ENCODE measurements at places on chromosomes 12 and 14.

DNA sequence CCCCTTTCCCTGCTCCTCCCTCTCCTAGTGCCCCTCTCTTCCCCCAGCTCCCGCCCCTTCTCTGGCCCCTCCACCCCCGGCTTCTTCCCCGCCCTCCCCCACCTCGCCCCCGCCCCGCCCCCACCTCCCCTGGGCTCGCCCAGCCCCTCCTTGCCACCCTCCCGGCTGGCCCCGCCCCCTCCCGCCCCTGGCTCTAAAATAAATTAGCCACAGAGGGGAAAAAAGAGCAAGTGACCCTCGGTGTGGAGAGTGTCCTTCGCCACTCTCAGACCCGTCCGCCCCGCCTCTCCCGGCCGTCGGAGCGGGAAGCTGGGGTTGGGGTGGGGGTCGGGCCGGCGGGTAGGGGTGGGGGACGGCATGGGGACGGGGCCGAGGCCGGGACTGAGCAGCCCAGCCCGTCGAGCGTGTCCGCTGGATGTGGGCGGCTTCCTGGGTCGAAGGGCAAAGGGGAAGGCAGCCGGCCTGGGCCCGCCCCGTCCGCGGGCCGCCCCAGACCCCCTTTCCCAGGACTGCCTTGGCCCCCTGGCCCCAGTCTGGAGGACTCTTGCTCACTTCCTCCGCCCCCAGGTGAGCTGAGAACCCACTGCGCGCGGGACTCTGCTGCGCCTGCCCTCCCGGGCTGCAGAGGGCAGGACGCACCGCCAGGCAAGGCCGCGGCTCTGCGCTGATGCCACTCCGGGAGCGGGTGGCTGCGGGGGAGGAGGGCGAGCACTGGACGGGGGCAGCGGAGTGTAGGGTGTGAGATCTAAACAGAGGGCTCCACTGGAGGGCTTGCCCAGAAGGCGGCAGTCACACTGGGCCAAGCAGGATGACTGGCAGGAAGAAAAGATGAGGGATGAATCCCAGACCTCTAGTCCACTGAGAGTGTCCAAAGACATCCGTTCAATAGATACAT, 570 bp upstream of the FIGNL2 start:
- no peak for DNase-seq

GRCh38 chr12:112900298-112901145, 6.2 kb upstream of the OAS1 start:
- peak; percentile 39 for DNase-seq

GRCh38 chr14:21043387-21043973, 1.3 kb downstream of the RNASE7 start:
- no peak for DNase-seq

DNA sequence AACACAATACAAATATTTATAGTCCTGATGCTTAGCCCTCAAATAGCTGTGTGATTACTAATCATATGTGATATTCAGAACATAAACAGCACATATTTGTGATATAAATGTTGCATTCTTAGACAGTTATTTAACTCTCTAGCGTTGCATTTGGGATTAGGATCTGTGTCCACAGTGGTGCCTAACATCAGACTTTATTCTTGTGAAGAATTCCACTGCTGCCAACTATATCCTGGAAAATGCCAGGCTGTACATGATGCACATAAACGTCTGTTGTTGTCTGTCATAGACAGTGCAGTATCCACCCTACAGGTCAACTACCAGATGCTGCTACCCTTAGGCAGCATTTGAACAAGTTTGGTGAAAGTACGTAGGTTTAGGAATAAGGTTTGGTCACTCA, 39.0 kb downstream of the SLC38A4 start:
- DNase-seq: no peak

- peak; percentile 29 for DNase-seq
Observed at GRCh38 chr14:24674204-24674970, 40.4 kb upstream of the GZMB start.

DNA sequence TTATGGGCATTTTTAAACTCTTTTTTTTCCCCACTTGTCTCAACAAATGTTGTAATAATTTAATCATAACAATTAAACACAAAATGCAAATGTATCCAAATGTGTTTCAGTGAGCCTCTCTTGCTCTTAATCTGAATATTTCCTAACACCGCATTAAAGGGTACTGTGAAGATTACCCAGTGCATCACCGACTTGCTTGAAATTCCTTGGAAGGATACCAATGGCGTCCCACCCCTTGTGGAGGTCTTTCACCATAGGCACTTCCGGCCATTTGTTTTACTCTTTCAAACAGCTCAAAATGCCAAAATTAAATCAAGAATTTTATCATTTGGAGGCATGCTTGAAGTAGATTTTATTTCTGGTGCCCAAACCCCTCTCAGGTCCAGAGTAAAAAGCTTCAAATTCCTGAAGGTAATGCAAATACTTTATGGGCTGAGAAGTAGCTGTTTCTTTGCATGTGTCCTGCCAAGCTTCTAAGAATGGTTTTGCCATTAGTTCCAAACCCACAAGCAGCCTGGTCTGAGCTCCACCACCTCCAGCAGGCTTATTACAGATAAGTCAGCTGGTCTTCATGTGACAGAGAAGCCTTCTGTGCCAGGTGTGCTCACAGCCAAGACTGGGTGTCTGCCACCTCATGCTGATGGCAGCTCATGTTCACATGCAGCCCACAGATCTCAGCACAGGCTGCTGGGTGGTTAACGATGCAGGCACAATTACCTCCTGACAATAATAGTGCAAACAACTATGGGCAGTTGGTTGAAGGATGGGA, 16.4 kb upstream of the NUDT4 start:
- no peak for DNase-seq

GRCh38 chr14:44383636-44384035, 123.4 kb downstream of the FSCB start:
- DNase-seq: no peak

DNA sequence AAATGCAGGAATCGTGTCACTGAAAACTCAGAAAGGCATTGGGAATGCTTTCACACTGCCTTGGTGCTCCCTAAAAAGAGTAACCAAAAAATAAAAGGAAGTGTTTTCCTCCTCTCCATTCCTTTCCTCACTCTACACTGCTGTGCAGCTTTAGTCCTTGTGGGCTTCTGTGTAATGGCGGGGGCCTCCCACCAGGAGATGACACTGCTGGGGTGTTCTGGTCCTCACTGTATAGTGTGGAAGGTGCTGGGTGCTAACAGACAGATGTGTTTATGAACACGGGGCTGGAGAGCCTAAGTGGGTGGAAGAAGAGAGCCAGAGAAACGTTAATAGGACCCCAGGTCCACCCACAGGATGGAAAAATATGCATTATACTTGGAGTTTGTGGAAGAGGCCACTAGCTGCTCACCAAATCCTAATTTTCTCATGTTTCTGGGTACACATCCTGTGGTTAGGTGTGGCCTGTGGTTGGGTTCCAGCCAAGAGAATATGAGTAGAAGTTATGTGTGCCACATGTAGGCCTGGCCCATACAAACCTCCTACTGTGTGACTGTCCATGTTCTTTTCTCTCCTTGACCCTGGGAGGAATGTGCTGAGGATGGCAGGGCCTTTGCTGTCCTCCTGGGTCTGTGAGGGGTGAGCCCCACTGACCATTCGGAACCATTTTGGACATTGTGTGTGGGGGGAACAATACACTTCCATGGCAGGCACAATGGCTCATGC, 14.0 kb upstream of the C1S start:
- DNase-seq: no peak

DNA sequence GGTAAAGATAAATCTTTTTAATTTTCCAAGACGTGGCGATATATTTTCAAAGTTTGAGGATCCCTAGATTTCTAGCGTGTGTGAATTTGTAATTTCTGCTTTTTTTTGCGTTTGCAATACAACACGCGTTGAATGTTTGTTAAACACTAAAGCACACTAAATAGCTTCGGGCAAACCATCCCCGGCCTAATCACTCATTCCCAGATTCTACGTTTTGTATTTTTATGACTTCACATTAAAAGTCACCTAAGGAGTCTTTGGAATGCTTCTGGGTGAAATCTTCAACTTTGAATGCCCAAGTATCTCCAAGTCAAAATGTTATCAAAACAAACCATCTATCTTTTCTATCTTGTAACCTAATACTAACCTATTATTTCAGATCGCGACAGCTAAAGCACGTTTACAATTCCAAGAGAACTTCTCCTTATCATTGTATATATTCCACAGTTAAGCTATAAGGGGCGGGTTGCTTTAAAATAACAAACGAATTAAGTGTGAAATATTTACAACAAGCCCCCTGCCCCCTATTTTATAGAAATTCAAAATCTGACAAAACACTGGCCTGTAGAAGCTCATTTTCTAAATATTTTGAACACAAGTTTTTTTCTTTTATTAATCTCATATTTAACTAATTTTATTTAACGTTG, 1.1 kb downstream of the ALX1 start:
- DNase-seq: no peak

All from stimulated activated naive CD4-positive, alpha-beta T cell treated with Interleukin-2 at 50 U/mL for 16 hours (primary cell).